ENCODE measurements at places on chromosomes 3 and 15. TPM values are rescaled to one million over a fixed set of nuclear protein-coding genes. Genes with fewer than 3 reads are reported as not detected.
A peak's percentile ranks its signal among the peaks of the same experiment; 100 is the strongest.

DNA sequence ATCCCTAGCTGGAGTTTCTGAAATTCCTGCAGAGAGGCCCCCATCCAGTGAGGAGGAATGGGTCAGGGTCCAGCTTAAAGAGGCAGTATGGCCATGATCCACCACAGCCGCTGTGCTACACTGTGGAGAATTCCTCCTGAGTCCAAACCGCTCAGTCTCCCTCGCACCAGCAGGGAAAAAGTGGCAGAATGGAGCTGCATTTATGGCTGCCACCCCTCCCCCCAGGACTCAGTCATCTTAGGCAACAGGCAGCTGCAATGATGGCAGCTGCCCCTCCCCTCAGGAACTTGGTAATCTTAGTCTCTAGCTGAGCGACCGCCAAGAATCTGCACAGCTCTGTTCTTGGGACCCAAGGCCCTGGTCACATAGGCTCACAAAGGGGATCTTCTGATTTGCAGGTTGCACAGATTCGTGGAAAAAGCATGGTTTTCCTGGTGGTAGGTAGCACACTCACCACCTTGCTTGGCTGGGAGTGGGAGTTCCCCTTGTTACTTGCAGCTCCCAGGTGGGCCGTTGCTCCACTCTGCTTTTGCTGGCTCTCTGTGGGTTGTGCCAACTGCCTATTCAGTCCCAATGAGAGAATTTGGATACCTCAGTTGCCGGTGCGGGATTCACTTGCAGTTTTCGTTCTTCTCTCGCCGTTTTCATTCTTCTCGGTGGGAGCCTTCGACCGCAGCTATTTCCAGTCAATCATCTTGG is 204.1 kb downstream of the STXBP5L start:
- DNase-seq = no peak

DNA sequence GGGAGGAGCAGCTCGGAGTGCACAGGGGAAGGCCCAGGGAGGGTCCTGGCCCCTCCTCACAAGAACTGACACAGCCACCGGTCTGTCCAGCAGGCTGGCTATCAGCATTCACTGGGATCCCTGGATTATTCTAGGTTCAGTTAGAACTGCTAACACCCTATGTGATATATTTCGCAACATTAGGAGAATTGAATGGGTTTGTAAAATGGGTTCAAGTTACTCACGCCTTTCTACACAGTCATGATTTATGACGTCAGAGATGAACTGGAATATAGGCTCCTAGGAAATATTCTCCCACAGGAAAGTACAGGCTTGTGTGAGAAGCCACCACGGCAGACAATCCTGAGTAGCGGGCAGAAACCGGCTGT is 969 bp upstream of the BSN start:
- no peak for DNase-seq

GRCh38 chr3:15420871-15421270 is 6.5 kb downstream of the METTL6 start:
- DNase-seq = no peak

DNA sequence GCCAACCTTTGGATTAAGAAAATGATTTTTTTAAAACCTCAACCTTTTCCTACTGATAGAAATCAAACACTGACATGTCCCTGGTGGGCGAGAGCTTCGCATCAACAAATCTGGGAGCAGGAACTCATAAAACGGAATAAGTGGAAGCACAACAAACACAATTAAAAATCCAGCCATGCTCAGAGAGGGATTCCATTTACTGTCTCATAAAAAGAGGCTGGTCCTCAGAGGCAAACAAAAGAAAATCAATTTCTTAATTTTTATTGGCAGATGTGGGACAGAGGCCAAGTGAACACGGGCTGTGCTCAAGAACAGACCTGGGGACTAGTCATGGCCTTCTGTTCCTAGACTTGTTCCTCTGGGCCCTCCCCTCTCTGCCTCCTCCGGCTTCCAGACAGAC is 214.5 kb downstream of the NTRK3 start:
- no peak for DNase-seq

DNA sequence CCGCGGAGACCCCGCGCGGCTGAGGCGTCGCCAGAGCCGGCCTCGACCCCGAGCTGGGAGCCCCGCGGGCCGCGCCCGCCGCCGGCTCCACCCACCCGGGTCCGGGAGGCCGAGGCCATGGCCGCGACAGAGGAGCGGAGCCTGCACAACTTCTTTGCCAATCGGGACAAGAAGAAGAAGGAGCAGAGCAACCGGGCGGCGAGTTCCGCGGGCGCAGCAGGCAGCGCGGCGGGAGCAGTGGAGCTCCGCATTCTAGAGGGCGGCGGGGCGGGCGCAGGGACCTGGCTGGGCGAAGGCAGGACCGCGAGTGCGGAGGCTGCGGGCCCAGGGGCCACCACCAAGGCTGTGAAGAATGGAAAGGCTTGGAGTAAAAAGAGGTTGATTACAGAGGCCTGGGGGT is 37.6 kb upstream of the EPHA6 start:
- DNase-seq = no peak

DNA sequence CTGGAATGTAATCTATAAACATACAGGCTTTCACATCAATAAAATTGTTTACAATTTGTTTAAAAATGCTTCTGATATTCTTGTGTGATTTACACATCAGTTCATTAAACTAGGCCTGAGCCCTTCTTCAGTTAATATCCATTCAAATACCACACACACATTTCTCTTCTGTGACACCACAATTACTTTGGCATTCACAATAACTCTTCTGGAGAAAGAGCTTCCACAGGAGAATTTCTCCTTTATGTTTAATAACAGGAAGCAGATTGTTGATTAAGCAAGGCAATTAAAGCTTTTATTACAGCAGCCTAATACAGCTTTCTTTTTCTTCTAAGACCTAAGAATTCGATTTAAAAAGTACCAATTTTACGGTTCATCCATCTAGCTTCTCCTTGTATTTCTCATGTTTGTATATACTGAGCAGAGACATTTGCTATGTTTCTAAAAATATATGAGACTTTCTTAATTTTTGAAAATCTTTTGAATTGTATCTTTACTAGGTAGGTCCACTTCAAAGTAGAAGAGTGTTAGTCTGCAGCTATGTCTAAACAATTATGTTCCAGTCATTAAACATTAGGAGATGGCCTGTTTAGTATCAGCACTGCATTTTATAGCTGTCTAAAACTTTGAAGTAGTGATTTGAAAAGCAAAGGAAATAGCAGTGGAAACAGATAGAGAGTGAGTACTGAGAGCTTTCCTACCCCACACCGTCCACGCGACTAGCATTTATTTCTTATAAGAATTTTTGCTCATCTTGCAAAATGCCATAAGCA is 511.1 kb upstream of the UBE2E2 start:
- no peak for DNase-seq

GRCh38 chr15:85282504-85283115 is 97.8 kb upstream of the AKAP13 start:
- DNase-seq = peak; percentile 32

GRCh38 chr15:68249058-68249713 is 19.7 kb upstream of the CLN6 start:
- no peak for DNase-seq

- peak; percentile 79 for DNase-seq
Observed at GRCh38 chr15:64635499-64636495, 139.6 kb downstream of the RBPMS2 start.

GRCh38 chr3:168383573-168383972 is 287.8 kb upstream of the GOLIM4 start:
- DNase-seq = no peak

DNA sequence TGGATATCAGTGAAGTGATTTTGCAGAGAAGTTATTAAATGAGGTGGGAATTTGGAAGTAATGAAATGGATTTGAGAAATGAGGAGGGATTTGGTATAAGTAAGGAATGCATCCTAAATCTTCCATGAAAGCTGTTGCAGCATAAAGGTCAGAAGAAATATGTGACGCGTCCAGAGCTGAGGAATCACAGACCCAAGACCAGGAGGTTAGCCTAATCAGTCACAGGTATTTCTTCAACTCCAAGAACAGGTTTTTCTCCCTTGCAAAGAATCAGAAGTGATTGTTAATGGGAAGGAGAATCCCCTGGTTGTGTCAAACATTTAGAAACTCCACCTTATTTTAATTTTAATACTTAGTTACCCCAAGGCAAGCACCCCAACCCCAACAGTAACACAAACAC is 253.2 kb downstream of the MEX3B start:
- DNase-seq = no peak

- no peak for DNase-seq
Observed at GRCh38 chr3:17045705-17046104, 160.9 kb downstream of the PLCL2 start.

GRCh38 chr3:15892311-15893227 is 94.8 kb upstream of the ANKRD28 start:
- DNase-seq = peak; percentile 79

- no peak for DNase-seq
Observed at GRCh38 chr3:99845999-99846398, 28.3 kb downstream of the CMSS1 start.

DNA sequence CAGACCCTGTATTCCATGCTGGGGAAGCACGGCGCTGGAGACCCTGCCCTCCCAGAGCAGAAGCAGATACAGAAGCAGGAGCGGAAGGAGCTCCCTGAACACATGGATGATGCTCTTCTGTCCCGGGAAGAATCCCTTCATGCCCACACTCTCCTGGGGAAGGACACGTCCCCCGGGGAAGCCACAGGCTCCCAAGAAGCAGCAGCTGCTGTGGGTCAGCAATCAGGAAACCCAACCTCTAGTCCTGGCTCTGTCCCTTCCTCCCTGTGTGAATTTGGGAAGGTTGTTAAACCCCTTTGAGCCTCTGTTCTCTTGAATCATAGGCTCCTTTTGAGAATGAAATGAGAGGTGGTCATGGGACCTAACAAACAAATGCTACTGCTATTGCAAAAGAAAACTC is 176.2 kb upstream of the TPM1 start:
- DNase-seq = no peak

- DNase-seq = no peak
Observed at GRCh38 chr15:42691770-42692169, 45.2 kb downstream of the CDAN1 start.

- no peak for DNase-seq
Observed at GRCh38 chr15:100093211-100094126, 248.3 kb downstream of the ADAMTS17 start.

DNA sequence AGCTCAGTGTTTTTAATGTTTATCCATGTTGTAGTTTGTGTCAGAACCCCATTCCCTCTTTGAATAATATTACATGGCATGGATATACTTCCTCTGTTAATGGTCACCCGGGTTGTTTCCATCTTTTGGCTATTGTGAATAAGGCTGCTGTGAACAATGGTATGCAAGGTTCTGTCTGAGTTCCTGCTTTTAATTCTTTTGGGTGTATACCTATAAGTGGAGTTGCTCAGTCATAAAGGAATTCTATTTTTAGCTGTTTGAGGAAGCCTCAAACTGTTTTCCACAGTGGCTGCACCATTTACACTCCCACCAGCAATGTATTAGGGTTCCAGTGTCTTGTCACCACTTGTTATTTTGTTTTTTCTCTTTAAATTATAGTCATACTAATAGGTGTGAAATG is 99.6 kb downstream of the SLC25A26 start:
- DNase-seq = no peak

- no peak for DNase-seq
Observed at GRCh38 chr3:181839916-181840297, 128.2 kb downstream of the SOX2 start.

GRCh38 chr3:155663467-155664212 is 81.2 kb downstream of the PLCH1 start:
- no peak for DNase-seq

DNA sequence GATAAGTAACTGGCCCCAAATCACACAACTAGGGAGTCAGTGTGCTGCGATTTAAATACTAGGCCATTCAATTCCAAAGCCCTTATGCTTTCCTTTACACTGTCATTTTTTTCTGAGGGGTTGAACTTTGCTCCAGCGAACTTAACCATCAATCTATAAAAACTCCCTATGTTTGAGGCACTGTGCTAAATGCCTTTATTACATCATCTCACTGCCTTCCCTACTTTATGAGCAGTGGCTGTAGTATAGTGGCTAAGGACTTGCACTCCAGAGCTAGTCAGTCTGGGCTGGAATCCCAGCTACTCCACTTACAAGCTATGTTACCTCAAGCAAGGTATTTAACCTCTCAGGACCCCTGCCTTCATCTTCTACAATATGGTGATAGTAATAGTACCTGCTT is 26.9 kb upstream of the WDR72 start:
- no peak for DNase-seq

GRCh38 chr15:94312946-94313345 is 81.6 kb downstream of the MCTP2 start:
- no peak for DNase-seq

GRCh38 chr15:73398861-73399260 is 30.1 kb upstream of the HCN4 start:
- DNase-seq = no peak

Gene CPLX3
- not detected for total RNA-seq

Gene ST8SIA2
- total RNA-seq = 7.0 TPM

Gene IL5RA
- not detected for total RNA-seq

Gene RASGRP1
- total RNA-seq = 3.1 TPM

Gene TNFAIP8L3
- 0.92 TPM for total RNA-seq

Gene SLC12A1
- not detected for total RNA-seq

Gene CCDC33
- not detected for total RNA-seq

Gene CILP
- total RNA-seq = not detected

Gene CCDC54
- not detected for total RNA-seq

Data from kidney epithelial cell (primary cell).